ENCODE measurements at places on chromosomes 5 and 9.

- DNase-seq: no peak
These were observed 490.2 kb upstream of the RORB start for GRCh38 chr9:74006935-74007334.

GRCh38 chr5:171268700-171269620 lies 40.1 kb upstream of the TLX3 start:
- DNase-seq: no peak

DNA sequence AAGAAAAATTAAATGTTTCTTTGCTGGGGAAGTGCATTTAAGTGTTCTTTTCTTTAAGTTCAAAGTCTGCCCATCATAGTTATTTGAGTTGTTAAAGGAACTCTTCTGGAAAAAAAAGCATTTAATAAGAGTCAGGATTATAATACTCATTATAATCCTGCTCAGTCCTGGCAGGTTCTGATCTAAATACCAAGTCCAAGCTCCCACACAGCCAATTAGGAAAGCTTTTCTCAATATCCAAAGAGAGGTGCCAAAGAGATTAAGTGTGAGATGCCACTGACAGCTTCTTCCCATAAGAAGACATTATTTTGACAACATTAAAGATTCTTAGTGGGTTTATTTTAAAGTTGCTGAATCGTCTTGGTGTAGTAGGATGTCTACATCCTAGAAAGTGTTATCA lies 235.2 kb upstream of the DAB2 start:
- no peak for DNase-seq

DNA sequence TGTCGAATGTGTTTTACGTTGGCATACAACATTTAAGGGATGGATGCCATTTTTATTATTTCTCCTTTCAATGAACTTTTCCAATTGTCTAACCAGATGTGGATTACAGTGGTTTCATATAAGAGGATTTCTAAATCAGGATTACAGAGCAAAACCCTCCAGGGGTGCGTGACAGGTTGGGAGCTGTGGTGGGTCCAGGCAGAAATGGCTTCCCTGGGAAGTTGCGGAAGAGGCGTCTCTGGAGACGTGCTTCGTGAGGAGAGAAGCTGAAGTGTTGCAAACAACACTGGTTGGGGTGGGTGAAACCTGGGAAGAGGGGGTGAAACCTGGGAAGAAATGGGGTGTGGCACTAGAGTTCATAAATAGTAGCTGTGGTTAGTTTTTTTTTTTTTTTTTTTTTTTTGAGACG lies 4.5 kb upstream of the RPL26L1 start:
- no peak for DNase-seq

All from stimulated activated CD8-positive, alpha-beta memory T cell treated with anti-CD3 and anti-CD28 coated beads, Interleukin-4, amount 100 ng/mL, for 4 hours (primary cell).